ENCODE measurements at places on chromosomes 1 and 21.
A peak's percentile ranks its signal among the peaks of the same experiment; 100 is the strongest.

GRCh38 chr1:204967451-204967850 is 75.6 kb upstream of the CNTN2 start:
- DNase-seq, result no peak

DNA sequence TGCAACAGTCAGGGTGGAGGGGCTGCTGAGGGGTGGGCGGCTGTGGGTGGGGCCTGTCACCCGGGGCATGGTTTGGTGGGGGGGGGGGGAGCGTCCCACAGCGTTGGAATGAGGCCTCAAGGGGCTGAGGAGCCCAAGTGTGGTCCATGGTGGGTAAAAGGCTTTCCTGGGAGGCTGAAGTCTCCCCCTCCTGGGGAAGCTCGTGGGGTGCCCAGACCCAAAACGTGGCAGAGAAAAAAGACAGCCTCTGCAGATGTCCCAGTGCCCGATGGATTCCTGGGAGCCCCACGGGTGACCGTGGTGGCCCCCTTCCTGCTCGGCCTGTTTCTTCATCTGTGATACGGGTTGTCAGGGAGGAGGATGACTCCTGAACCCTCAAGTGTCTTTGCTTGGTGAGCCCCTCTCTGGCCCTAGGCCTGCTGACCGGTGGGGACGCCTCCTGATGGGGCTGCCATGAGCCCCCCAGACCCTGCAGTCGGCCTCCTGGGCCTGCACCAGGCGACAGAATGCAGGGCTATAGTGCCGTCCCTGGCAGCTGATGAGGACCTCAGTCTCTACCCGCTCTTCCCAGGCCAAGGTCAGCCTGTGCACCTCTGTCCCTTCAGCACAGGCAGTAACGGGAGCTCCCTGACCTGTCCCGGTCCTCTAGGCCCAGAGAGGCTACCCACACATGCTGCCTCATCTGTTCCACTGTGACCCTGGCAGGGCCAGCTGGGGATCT is 1.1 kb downstream of the OBSCN start:
- no peak for DNase-seq

GRCh38 chr1:42733415-42734200 is 6.4 kb downstream of the CLDN19 start:
- DNase-seq, result no peak

DNA sequence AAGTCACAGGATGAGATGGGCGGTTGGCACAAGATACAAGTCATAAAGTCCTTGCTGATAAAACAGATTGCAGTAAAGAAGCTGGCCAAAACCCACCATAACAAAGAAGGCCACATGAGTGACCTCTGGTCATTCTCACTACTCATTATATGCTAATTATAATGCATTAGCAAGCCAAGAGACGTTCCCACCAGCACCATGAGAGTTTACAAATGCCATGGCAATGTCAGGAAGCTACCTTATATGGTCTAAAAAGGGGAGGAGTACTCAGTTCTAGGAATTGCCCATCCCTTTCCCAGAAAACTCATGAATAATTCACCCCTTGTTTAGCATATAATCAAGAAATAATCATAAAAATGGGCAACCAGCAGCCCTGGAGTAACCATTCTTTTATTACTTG is 74.9 kb upstream of the APP start:
- no peak for DNase-seq

DNA sequence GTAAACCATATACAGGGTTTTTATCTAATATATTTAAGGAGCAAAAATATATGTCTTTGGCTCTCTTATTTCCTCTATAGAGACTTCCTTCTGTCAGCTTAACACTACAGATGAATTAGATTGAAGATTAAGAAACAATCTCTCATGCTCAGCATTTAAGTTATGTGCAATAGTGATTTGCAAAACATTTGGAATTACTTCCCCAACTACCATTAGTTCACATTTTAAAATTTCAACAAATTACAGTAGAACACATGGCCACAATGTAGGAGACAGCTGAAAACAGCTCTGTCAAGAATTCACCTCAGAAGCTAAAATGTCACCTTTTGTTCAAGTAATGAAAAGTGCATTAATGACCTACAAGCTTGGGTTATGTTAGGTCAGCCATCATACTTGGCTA is 177.9 kb downstream of the EIF4G3 start:
- no peak for DNase-seq

- no peak for DNase-seq
These were observed 12.7 kb downstream of the DRAXIN start for GRCh38 chr1:11704194-11704529.

DNA sequence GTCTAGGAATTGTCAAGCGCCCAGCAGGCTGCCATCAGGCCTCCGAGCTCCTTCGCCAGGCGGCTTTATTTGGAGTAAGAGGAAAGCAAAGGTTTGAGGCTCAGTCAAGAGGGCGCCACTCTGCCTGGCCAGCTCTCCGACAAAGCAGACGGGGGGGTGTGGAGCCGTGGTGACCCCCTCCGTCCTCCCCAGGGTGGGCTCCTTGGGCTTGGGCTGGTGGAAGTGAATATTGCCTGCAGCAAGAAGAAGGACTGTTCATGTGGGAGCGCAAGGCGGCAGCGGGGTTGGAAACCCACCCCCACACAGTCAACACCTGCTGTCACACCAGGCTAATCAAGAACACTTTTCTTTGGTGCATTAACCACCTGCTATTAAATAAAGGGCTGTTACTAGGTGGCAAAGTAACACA is 14.6 kb downstream of the EPHX1 start:
- DNase-seq, result no peak

GRCh38 chr1:35863881-35864625 is 19.0 kb upstream of the AGO1 start:
- no peak for DNase-seq

DNA sequence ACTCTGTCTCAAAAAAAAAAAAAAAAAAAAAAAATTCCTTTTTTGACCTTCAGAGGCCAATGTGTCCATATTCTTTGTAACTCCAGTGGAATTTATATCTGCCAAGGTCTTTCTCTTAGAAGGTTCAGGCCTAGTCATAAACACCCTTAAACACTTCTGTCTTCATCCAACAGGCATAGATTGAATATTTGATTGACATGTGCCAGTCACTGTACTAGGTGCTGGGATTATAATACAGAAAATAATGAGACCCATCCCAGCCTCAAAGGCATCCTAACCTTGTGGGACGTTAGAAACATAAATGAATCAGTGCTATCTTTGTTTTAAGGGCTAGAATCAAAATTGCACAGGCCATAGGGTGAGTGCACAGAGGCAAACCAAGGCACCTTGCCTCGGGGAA is 62.9 kb upstream of the SERBP1 start:
- no peak for DNase-seq

- peak; percentile 44 for DNase-seq
These were observed 108.9 kb downstream of the LBR start for GRCh38 chr1:225318706-225319575.

- no peak for DNase-seq
These were observed 40.8 kb upstream of the DOCK7 start for GRCh38 chr1:62728963-62729362.

- DNase-seq, result no peak
These were observed 316.9 kb downstream of the CTH start for GRCh38 chr1:70727886-70728489.

GRCh38 chr1:167251472-167251871 is 30.8 kb downstream of the POU2F1 start:
- DNase-seq, result no peak

DNA sequence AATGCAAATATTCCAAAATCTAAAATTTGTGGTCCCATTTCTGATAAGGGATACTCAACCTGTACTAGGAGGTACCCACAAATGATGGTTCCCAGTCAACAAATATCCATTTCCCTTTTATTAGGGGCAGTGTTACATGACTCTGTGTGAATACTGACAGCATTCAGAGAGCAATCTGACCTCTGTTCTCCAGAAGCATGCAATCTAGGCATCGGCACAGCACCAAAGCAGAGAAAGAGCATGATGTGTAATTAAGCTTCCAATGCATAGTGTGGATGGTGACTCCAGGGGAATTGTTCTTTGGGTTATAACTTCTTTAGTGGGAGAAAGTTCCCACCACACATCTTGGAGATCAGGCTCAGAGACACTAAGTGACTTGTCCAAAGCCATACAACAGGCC is 71.6 kb downstream of the ELAVL4 start:
- DNase-seq, result no peak

GRCh38 chr21:42873096-42873495 is 6.2 kb downstream of the WDR4 start:
- no peak for DNase-seq

GRCh38 chr1:165376041-165376810 is 19.7 kb upstream of the LMX1A start:
- DNase-seq, result peak; percentile 40

- DNase-seq, result no peak
These were observed 1021.6 kb downstream of the NCAM2 start for GRCh38 chr21:22019766-22020165.

- no peak for DNase-seq
These were observed 20.9 kb upstream of the RGS13 start for GRCh38 chr1:192615055-192615454.

DNA sequence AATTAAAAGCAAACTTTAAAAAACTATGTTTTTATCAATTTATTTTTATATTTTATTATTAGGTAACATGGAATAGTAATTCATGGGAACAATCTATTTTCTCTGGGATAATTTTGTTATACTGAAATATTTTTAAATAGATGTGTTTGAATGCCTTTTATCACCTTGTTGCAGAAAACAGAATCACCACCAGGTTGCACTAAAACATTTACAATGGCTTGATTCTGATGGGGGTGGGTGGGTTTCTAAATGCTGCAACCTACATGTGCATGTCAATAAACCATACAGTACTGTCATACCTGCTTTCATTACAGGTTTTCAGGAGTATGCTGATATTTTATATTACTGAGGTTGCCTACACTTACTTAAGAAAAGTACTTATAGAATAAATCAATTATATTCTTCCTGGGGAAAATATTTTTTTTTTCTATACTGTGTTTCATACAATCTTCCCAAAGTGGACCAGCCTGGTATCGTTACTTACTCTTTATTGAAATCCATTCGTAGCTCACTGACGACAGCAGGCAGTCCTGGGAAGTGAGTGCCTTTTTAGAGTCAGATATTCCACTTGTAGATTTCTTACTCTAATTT is 132.8 kb downstream of the PTPRC start:
- DNase-seq, result peak; percentile 6

DNA sequence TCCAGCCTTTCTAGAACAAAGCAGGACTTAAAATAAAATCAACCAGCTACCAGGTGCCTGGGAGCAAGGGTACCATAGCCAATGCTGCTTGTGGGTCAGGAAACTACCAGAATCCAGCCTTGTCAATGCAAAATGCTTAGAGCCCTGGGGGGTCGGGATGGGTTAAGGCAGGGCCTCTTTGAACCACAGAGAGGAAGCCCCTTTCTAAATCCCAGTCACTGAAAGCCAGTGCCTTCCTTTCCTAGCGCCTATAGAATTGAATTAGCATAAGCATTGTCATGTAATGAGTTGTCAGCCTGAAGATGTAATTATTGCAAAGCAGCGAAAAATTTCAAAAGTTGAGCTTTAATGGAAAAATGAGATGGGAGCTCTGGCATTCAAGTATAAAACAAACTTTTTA is 176.6 kb upstream of the DAB1 start:
- DNase-seq, result no peak

- DNase-seq, result no peak
These were observed 20.7 kb downstream of the RIPK4 start for GRCh38 chr21:41745971-41746743.

GRCh38 chr1:58720680-58721079 is 20.8 kb upstream of the MYSM1 start:
- no peak for DNase-seq

DNA sequence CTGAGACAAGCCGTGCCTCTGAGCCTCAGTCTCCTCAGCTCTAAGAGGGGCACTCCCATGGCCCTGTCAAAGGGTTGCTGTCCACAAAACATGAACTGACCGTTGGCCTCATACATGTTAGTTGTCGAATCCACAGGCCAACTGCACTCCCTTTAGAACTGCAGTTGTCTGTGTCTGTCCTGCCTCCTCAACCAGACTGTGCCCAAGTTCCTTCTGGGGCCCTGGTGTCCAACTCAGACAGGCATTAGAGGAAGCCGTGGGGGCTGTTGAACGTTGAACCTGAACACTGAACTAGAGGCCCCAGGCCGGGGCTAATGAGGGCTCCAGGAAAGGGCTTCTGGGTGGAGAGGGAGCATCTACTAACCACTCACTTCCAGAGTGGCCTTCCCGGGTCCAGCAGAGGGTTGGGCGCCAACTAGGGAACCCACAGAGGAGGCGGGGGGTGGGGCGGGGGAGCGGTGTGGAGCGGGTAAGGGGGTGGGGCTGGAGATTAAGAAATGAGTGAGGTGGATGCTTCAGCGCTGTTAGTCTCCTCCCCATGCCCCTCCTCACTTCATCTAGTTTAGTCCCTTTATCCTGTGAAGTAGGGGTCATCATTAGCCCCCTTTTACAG is at the start of gene RAB42:
Gene RAB42, plus strand, starts transcription at position 558 of the 613 bp plus-strand sequence. CDS start 247 bp downstream, outside the sequence.
- peak; percentile 52 for DNase-seq

GRCh38 chr1:22529901-22530621 is 33.2 kb upstream of the EPHA8 start:
- DNase-seq, result no peak

- DNase-seq, result no peak
These were observed 723.5 kb downstream of the LTN1 start for GRCh38 chr21:28269173-28269572.

DNA sequence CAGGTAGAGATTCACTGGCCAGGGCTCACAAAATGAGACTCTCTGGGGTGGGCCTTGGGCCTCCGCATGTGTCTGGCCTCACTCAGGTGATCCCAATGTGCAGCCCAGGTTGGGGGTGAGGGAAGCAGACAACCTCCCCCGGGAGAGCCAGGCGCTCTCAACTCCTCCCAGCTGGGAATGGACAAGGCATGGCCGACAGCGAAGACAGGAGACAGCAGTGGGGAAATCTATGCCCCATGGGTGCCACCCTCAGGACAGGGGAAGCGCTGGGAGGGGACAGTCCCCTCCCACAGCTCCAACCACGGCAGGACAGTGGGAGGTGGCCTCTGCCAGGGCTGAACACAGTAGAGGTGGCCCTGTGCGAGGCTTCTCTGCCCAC is 47.7 kb downstream of the PRDM15 start:
- no peak for DNase-seq

DNA sequence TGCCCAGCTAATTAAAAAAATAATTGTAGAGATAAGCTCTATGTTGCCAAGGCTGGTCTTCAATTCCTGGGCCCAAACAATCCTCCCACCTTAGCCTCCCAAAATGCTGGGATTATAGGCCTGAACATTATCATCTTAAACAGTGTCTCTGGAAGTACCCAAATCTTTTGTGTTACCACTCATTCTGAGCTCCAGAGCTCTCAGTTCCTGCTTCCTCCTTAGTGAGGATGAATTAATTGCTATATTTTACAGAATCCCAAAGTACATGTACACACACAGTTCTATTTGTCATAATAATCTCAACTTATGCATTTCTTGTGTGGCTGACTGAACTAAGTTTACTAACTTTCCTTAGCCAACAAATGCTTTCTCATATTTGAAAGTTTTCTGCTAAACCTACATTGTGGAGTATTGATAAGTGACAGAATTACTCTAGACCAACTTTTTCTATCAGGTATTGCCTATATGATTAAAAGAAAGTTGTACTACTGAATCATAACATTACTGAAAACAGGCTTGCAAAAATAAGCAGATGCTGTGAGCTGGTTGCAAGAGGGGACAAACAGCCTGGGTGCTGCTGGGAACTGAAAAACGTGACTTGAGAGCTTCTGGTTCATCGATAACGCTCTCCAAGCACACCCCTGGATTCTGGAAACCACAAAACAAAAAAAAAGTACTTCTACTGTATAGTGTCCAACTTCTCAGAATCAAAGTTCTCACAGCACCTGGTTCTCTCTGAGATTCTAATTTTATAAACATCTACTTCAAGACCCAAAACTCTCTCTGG is 15.3 kb downstream of the VAV3 start:
- no peak for DNase-seq
